ENCODE measurements at places on chromosomes 4 and X.

GRCh38 chrX:79182616-79183015, 38.1 kb downstream of the GPR174 start:
- DNase-seq: no peak

DNA sequence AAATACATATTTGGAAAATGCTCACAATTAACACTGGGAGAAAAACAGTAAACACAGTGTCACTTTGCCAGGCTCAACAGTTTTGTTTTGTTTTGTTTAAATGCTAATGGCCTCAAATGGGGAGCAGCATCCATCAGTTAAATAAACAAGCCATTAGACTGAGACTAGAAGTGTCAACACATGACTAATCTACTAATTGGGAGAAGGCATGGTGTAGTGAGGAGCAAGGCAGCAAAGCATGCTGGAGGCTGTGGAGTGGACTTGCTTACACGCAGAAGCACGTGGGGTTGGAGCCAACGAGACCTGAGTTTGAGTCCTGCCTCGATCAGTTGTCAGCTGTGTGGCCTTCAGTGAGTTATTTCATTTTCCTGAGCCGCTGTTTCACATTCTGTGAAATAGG, 29.0 kb downstream of the UTP14A start:
- DNase-seq: no peak

DNA sequence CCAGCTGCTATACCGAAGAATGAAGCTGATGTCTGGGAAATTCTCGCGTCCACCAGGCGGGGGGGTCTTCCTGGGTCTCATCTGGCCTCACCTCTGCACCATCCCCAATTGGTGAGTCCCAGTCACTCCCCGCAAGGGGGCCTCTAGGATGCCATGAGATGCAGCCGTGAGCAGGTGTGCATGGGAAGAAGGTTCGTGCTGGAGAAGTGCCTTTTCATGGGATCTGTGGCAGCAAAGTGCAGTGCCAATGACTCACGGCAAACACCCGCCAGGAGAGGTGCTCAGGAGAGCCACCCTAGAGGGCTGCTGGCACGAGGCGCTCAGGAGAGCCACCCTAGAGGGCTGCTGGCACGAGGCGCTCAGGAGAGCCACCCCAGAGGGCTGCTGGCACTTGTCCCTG, 55.1 kb downstream of the CPZ start:
- DNase-seq: no peak

DNA sequence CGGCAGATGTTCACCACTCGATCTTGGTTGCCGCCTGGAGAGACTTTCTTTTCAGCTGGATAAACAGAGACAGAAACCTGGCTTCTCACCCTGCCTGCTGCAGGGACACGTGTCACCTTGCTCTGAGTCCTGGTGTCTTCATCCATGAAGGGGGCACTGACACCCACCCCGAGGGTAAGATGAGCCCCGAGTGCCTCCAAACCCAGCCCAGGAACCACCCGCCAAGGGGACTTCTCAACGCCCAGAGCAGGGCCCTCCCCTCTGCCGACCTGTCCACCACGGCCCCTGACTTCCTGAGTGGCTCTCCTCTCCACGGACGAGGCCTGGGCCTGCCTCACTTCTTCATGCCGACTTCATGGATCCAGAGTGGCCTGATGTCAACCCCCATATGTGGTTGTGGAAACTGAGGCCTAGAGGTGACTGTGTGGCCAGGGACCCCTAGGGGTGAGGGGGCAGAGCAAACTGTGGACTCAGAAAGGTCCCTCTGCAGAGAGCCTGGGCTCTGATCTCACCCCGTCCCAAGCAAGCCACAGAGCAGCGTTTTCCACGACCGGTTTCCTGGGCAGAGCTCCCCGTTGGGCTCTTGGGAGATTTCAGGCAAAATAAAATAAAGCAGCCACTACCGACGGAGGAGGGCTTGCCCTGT, 5.1 kb downstream of the ADRA2C start:
- no peak for DNase-seq

Data from head of caudate nucleus (tissue), 42 donors.